ENCODE measurements at places on chromosomes 1 and 21.

DNA sequence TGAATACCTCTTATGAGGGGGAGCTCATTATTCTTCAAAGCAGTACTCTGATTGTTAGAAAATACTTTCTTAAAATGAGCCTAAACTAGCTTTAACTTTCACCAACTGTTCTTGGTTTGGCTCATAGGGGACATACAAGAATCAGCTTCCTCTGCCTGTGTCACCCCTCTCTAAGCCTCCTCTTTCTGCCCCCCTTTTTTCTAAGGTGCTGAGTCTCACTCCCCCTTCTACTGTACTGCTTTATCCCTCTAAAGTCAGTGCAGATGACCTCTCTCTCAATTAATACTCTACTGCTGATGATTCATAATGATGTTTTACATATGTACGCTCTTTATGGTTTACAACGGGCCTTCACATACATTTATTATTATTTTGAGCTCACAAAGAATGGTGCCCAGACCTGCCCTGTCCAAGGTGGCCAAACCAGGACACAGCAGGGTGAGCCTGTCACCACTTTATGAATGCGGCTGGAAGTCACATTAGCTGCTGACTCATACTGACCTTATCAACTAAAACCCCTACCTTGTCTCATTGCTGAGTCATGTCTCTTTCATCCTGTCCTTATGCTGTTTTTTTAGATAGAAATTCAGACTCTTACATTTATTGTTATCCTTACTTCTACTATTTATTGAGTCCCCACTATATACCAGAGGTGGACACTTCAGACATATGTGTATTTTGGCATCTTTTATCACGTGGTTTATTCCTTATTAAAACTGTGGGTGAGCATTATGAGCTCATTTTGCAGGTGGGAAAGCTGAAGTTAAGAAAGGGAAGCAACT, 126.9 kb downstream of the RNF220 start:
- DNase-seq, result peak; percentile 78

GRCh38 chr1:210366767-210367166, 38.1 kb downstream of the HHAT start:
- DNase-seq, result no peak

GRCh38 chr1:57898531-57898930, 474.7 kb upstream of the DAB1 start:
- DNase-seq, result no peak

DNA sequence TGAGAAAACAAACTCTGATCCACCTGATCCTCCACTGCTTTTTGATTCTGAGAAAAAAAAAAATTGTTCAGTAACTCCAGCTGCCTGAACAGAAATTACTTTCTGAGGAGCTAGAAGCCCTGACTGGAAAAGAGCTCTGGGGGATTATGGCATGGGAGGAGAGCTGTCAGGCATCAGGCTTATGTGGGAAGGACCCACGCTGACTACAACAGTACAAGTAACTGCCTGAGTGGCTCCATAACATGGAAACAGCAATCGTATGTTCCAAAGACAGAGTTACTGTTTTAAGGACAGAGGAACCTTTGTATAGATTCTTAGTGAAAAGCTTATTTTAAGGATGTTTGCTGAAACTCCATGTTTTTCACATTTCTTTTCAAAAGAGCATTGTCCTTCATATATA, 1.2 kb upstream of the ANGPTL7 start:
- DNase-seq, result no peak

- DNase-seq, result no peak
These were observed 13.5 kb downstream of the LRRN2 start for GRCh38 chr1:204672069-204672468.

DNA sequence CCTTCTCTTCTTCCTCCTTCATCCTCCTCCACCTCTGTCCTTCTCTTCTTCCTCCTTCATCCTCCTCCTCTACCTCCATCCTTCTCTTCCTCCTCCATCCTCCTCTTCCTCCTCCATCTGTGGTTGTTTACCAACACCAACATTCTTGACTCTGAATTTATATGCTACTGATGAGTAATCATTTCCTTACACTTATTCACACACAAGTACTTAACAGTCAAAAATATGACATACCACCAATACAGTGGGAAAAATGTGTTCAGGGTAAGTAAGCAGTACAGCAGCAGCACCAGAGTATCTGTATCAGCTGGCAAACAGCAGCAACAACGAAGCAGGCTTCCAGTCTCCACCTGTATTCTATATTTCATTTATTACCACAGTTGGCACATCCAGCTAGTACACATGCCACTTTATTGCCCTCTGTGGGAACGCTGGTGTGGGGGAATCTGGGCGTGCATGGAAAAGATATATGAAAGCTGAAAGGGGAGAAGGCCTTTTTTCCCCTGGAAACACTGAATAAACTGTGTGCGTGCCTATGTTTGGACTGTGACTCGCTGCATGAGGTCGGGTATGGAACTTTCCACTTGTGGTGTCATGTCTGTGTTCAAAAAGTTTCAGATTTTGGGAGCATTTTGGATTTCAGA, 16.0 kb downstream of the ADSS2 start:
- DNase-seq, result peak; percentile 30

GRCh38 chr1:20682571-20683236, 21.5 kb upstream of the DDOST start:
- no peak for DNase-seq

Data from H4 (cell line).